ENCODE measurements at places on chromosomes 5 and 9. TPM values are rescaled to one million over a fixed set of nuclear protein-coding genes. Genes with fewer than 3 reads are reported as not detected.

The TMEM174 gene
- total RNA-seq = not detected

The HACD4 gene
- total RNA-seq = 0.56 TPM

The MCIDAS gene
- under 0.01 TPM for total RNA-seq

The PRR16 gene
- total RNA-seq = 1.6 TPM

The PCDHGA12 gene
- total RNA-seq = 4.8 TPM

The SLC45A2 gene
- not detected for total RNA-seq

The SSNA1 gene
- total RNA-seq = 110 TPM

The CDC37L1 gene
- total RNA-seq = 7.6 TPM

All from endothelial cell of coronary artery (primary cell).